ENCODE measurements at places on chromosomes 2 and 18.
A peak's percentile ranks its signal among the peaks of the same experiment; 100 is the strongest.

DNA sequence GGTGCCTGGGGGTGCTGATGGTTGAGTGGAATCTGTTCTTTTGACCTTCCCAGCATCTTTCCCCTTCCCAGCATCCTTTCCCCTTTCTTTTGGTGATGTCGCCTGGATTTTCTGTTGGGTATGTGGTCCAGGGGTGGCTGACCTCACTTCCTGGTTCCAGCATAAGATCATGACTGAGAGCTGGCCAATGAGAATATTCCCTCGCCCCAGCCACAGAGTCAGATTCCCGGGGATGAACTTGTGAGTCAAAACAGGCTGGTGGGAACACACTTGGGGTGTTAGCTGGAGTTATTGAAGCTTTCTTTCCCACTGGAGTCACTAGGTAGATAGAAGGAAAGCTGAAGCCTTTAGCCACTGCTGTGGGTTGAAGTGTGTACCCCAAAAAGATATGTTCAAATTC lies 28.0 kb upstream of the FOSL2 start:
- no peak for DNase-seq

- no peak for DNase-seq
Measured at GRCh38 chr2:71620851-71621251, 167.5 kb downstream of the DYSF start.

DNA sequence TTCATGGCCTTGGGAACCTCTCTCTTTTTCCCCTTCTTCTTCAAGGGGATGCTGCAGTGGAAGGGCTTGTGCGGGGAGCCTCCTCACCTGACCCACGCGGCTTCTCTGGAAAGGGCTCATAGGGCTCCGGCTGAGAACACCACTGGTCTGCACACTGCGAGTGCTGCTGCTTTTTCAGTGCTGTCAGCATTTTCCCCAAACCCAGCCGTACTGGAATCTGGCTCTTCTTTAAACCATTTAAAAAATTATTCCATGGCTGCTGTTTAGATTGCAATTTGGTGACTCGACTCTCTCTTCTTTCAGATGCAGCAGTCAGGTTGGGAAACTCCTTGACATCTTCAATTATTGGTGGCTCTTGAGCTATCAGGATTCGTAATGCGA lies 272.6 kb upstream of the DSEL start:
- no peak for DNase-seq

GRCh38 chr2:236743039-236743920 lies 173.7 kb downstream of the ACKR3 start:
- DNase-seq: no peak

DNA sequence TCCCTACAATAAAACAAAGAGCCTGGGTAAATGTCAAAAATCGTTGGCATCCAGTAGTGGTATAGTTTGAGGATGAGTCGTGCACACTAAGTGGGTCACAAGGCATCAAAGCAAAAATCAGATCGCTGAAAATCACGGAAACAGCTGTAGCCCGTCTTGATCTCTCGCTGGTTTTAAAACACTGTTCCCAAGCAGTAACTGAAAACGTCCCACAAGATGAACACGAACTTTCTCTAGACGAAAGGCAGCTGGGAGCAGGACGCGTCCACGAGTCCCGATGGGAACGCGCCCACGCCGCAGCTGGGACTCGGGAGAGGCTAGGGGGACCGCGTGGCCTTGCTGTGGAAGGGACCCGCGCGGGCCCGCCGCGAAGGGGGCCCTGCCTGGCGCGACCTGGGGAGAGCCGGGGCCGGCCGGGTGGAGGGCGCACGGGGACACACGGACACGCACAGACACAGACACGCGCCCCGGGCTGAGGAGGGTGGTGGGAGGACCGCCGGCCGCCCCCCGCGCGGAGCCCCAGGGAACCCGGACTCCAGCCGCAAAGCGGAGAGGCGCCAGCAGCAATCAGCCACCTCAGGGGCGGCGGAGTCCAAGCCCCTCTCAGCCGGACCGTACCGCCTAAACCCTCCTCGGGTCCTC lies 651 bp downstream of the STK17B start:
- DNase-seq: peak; percentile 72

- no peak for DNase-seq
Measured at GRCh38 chr18:51711298-51711889, 513.9 kb upstream of the MEX3C start.

DNA sequence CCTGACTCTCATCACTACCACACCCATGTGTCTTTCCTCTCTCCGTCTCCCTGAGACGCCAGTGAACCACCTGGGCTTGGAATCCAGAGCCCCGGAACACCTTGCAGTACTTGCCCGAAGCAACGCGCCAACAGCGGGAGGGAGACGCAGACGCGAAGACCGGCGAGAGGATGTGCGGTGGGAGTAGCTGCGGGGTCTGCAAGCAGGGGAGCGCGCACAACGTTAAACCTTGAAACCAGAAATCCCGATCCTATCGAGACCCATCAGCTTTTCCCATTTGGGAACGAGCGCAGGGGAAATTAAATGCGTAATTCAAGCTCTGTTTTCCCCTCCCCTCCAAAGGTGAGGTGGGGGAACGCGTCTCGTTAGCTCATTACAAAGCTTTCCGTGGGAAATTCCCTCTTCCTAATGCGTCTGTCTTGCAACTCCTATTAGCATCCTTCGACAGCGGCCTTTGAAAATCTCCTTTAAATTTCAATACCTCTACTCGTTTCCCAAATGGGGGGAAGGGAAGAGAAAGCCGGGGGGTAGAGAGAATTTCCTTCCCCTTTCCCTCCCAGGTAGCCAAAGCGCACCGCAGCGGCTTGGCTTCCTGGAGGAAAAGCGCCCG lies 421 bp upstream of the CNTNAP5 start:
- DNase-seq: no peak

DNA sequence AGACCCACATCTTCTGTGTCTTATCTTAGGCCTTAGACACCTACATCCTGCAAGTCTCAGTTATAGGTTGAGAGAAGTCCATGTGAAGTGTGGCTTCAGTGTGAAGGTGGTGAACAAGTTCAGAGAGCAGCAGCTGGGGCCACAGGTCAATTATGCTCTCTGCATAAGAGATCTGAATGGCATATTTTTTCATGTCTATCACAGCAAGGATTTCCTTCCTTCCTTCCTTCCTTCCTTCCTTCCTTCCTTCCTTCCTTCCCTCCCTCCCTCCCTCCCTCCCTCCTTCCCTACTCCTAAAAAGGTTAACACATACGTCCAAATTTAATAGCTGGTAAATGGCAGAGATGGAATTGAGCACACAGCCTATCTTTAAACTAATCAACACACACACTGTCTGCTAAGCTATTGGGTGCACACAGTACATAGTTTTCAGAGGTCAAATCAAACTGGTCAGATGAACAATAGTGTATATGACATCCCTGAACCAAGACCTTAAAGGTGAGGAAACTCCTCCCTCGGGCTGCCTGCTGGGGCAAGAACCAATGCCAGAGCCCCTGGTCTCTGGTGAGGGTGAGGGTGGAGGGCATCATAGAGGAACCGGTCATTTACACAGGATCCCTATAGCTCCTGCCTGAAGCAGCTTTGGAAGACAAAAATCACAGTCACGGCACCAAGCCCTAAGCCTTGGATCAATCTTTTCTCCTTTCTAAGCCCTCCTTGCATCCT lies 240.9 kb downstream of the ICOS start:
- DNase-seq: no peak

- no peak for DNase-seq
Measured at GRCh38 chr2:165810418-165810817, 16.4 kb upstream of the GALNT3 start.

DNA sequence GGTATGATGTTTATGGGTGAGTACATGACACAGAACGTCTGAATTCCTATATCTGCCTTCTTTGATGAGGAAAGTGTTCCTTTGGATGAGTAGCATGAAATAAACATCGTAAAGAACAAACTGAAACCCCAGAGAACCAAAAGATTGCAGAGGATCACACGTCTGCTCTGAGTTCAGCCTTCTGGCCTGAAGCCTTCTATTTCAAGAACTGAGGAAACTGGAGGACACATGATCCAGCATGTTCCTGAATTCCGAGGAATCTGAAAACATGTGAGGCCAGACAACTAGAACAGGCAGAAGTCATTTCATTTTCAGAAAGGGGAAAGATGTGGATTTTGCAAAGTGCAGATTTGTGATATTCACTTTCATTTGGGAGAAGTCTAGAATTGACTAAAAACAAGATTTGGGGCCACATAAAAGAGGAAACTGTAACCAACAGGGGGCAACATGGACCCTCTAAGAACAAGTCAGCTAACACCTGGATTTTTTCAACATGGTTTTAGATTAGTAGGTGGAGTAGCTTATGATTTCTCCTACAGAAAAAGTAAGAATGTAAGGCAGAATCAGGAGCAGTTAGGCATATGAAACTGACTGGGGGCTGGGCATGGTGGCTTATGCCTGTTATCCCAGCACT lies 8.3 kb downstream of the SULT6B1 start:
- DNase-seq: no peak

- no peak for DNase-seq
Measured at GRCh38 chr18:50662177-50662576, 102.3 kb downstream of the MAPK4 start.

DNA sequence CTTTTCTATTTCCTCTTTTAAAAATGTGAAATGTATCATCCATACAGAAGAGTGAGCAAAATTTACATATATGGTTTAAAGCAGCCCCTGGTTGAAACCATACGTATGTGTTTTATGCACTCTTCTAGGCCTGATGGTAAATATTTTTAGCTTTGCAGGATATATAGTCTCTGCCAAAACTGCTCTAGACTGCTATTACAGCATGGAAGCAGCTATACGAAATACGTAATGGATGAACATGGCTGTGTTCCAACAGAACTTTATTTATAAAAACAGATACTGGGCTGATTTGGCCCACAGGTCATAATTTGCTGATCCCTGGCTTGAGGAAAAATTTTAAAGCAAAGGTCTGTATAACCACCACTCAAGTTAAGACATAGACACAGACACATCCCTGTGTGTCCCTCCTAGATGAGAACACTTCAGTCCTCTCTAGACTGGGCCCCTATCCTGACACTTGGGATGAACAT lies 42.5 kb upstream of the ATP8B1 start:
- no peak for DNase-seq

GRCh38 chr18:44033144-44033701 lies 647.5 kb upstream of the SETBP1 start:
- DNase-seq: no peak

- no peak for DNase-seq
Measured at GRCh38 chr2:234751275-234751973, 200.4 kb upstream of the SH3BP4 start.

DNA sequence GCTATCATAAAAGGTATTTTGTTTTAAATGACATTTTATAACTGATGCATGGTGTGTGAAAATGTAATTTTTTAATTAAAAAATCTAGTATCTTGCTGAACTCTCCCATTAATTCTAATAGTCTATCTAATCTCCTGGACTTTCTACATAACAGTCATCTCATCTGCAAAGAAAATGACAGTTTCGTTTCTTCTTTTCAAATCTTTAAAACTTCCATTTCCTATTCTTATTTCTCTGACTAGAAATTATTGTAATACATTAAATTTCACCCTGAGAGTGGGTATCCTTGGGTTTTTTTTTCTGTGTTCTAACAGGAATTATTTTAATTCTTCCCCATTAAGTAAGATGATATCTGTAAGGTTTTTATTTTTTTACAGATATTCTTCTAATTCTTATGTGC lies 120.1 kb downstream of the KCNF1 start:
- DNase-seq: no peak

GRCh38 chr2:880201-880970 lies 70.3 kb upstream of the SNTG2 start:
- DNase-seq: peak; percentile 2

DNA sequence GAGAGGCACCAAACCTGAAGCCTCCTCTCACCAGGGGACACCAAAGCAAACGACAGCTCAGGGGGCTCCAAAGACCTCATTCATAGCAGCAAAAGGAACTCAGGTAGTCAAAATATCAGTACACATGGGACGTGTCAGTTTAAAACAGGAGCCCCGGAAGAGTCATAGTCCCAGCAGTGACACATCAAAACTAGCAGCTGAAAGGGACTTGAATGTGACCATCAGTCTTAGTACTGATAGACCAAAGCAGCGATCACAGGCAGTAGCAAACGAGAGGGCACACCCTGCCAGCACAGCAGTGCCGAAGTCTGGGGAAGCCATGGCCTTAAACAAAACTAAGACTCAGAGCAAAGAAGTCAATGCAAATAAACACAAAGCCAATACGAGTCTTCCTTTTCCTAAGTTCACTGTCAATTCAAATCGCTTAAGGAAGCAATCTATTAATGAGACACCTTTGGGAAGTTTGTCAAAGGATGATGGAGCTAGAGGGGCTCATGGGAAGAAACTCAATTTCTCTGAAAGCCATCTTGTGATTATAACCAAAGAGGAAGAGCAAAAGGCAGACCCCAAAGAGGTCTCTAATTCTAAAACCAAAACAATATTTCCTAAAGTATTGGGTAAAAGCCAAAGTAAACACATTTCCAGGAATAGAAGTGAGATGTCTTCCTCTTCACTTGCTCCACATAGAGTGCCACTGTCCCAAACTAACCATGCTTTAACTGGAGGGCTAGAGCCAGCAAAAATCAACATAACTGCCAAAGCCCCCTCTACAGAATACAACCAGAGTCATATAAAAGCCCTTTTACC lies 1.2 kb downstream of the GALNT5 start:
- DNase-seq: no peak

GRCh38 chr2:165373278-165374010 lies 96.1 kb upstream of the CSRNP3 start:
- DNase-seq: no peak
